ENCODE measurements at places on chromosomes 16 and 17. TPM values are rescaled to one million over a fixed set of nuclear protein-coding genes. Genes with fewer than 3 reads are reported as not detected.

The KRT9 gene
- not detected for polyA plus RNA-seq

The ARL5C gene
- polyA plus RNA-seq, result not detected

The MEFV gene
- polyA plus RNA-seq, result 0.53 TPM

The OTOP2 gene
- not detected for polyA plus RNA-seq

DNA sequence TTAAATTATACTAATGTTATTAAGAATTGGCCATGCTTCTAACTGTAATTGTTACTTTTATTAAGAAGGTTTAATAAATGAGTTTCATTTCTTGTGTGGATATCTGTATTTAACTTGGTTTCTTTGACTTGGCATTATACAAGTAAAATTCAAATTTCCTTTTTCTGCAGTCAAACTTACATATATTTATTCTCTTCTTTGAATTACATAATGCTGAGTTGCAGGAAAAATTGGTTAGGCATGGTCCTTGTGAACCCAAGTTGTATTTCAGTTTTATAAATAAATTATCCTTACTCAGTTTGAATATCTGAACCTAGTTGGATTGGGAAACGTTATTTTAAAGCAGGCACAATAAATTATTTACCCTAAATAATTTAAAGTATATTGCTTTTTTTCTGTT, 54.8 kb downstream of the NLK start:
- no peak for DNase-seq

The RNF43 gene
- 0.33 TPM for polyA plus RNA-seq

DNA sequence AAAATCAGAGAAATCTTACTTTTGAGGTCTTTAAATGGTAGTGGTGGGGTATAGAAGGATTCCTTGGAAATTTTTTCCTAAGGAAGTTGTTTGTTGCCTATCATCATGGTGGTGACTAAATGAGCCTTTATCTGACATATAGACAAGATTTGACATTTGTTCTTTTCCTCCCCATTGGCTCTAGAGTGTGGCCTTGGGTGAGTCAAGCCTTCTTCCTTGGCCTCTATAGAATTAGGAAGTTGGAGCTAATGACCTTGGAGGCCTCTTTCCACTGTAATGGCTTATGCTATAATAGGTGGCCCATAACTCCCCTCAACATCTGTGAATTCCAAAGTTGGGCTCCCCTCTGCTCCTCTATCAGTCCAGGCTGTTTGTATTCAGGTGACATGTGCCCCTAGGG, 79.1 kb upstream of the HNF1B start:
- no peak for DNase-seq

GRCh38 chr16:89031715-89032659, 55.0 kb upstream of the CBFA2T3 start:
- no peak for DNase-seq

GRCh38 chr17:39104657-39105056, 46.8 kb downstream of the PLXDC1 start:
- no peak for DNase-seq

- no peak for DNase-seq
Observed at GRCh38 chr16:66809765-66810164, 8.4 kb upstream of the TERB1 start.

DNA sequence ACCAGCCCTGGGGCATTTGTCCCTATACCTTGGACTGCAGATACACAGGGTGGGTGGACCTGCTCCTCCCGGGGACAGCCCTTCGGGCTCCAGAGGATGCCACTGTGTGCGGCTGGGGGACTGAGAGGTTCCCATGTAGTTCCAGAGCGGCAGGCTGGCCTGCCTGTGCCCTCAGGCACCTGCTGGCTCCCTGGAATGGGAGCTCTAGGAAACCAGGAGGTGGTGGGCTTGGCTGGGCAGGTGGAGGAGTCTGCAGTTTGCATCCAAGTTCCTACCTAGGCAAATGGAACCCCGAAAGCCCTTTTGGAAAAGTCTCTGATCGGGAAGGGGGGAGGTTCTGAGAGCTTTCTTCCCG, 982 bp downstream of the DBNDD1 start:
- DNase-seq, result no peak

GRCh38 chr17:55432358-55433028, 10.9 kb upstream of the MMD start:
- DNase-seq, result no peak

GRCh38 chr17:81412490-81413093, 17.3 kb downstream of the BAHCC1 start:
- DNase-seq, result peak; percentile 61

- DNase-seq, result no peak
Observed at GRCh38 chr17:46727572-46728348, 90.7 kb downstream of the WNT3 start.

The OTOP3 gene
- not detected for polyA plus RNA-seq

Measured in ovary (tissue), 10 donors.